ENCODE measurements at places on chromosomes 6 and 20.

DNA sequence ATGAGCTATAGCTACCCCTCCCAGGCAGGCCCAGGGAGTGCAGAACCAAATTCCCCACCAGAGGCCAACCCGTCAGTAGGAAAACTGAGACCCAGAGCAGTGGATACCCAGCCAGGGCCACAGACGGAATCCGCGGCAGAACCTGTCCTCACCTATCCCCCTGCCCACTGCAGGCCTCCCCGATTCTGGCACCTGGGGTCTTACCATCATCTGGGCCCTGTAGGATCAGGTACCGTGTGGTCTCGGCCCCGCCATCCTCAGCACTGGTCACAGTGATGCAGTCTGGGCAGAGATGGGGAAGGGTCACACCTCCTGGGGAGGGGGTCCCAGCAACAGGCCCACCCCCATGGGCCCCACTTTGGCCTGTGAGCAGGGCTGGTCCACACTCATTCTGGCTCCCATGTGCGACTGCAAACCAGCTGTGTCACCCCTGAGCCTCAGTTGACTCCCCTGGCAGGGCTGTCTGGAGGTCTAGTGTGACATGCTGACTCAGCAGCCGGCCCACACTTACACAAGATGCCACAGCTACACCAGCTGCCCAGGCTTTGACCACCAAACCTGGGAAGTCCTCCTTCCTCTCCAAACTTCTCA, 3.8 kb downstream of the ZNF335 start:
- no peak for DNase-seq

GRCh38 chr6:41579088-41579610, 33.0 kb downstream of the FOXP4 start:
- no peak for DNase-seq

DNA sequence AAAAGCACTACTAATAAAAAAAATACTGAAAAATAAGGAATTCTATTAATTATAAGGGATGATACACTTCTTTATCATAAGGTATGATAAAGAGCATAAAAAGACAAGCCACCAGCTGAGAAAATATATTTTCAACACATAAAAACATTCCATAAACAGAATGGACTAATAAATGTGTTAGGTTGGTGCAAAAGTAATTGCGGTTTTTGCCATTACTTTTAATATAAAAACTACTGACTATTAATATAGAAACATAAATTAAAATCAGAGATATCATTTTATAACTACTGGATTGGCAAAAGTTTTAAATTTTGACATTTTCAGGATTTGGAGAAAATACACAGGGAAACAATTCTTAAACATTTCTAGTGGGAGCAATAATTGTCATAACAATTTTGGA, 37.1 kb upstream of the FKBP1C start:
- DNase-seq = no peak

GRCh38 chr20:24479106-24479505, 9.7 kb downstream of the SYNDIG1 start:
- DNase-seq = no peak

DNA sequence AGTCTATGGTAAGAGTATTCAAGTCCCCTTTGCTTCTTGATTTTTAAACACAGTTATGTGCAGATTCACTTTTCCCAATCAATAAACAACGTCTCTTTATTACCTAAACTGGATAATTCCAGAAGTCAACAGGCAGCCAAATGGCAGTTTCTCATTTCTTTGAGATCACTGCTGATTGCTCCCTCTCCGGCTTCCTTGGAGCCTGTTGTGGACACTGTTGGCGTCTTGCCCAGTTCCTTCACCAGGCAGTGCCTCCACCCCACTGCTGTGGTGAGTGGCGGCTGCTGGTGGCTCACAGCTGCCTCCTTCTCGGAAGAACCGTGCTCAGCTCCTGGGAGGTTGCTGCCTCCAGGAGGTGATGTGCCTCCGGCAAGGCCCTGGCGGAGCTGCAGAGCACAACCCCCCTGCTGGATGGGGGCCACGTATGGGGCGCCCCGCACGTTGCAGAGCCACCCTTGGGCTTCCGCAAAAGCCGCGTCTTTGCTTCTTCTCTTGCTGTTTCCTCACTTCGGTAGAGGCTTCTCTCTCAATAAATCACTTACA, 105.1 kb upstream of the CNKSR3 start:
- DNase-seq = peak; percentile 94

All from SHP77 treated with DMSO at 0.1 percent for 48 hours (cell line).